ENCODE measurements at places on chromosomes 1 and 21.

DNA sequence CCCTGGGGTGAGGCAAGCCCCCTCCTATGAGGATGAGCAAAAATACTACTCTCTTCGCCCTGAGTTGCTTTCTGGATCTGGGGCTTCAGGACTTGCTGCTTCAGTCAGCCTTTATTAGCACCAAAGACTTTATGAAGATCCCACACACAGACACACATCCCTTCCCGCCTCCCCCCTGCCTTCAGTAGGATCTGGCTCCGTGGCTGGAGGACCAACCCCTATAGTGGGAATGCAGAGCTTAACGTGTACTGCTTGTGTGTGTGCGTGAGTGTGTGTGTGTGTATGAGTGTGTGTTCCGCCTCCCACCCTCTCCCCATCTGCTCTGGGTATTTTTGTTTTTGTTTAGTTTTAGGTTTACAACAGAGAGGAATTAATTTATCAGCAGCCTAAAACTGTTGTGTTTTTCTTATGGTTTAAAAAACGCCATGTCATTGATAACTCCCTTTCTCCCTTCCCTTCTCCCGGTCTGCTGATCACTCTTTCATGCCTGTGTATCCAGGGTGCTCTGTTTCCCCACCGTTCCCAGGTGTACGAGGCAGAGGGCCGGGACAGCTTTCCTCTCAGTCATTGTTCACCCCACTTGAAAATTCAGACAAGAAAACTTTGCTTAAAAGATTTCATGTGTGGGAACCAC is 27.5 kb upstream of the ZFP69B start:
- no peak for DNase-seq

DNA sequence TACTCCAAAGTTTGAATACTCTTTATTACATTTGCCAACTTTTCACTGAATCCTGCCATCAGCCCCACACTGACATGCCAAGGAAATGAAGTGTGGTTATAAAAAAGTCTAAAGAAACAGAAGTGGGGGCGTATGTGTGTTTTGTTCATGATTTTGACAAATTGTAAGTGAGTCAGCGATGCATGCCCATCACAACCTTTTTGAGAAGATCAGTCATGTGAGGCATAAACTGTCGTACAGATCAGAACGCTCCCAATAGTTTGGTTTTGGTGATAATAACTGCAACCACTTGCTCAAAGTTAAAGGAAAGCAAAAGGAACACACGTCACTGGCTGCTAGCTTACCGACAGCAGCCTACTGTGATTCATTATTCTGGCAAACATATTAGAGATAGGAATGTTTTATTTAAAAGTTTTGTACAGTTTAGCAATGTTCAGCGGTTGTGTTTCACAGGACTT is 95.6 kb downstream of the RGS2 start:
- DNase-seq, result no peak

- DNase-seq, result no peak
Observed at GRCh38 chr1:242890192-242890741, 364.8 kb downstream of the CEP170 start.

DNA sequence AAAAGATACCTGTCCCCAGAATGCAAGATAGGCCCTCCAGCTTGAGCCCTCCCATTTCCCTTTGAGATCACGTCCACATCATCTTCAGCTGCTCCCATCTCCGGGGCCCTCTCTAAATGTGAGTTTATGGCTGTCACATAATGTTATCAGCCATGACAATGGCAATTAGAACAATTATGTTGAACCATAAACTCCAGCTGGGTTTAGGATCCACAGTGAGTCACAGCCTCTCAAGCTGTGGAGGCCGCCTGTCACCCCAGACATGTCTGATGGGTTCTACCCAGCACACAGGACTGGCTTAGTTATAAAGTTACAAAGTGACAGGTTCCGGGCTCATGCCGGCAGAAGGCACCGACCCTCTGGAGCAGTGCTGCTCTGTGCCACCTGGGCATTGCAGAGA is 597.3 kb downstream of the PTPRU start:
- DNase-seq, result no peak

- DNase-seq, result no peak
Observed at GRCh38 chr1:69747207-69747606, 179.5 kb downstream of the LRRC7 start.

- peak; percentile 40 for DNase-seq
Observed at GRCh38 chr1:48776393-48777218, at the start of gene BEND5. TSS of gene BEND5 (minus strand) at chr1:48776891. CDS start at chr1:48776831, 60 bp downstream.

- DNase-seq, result no peak
Observed at GRCh38 chr1:66777831-66778230, 23.2 kb downstream of the INSL5 start.

DNA sequence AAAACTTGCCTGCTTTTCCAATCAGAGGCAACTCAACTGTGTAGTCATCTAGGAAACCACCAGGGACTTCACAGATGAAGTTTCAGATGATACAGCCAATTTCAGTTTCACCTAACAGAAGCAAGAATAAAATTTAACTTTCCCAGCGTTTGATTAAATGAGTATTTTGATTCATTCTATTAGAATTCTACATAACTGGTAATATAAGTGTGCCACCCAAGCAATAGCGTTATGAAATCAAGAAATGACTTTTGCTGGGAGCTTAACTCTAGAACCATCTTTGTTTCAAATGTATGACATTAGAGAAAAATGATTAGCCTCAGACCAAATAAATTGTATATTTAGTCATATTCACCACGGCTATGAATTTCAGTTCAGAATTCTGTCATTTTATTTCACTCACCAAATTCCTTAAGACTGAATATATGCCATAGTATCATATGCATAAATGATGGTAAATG is 239.3 kb downstream of the NRIP1 start:
- DNase-seq, result no peak

GRCh38 chr1:243806310-243806709 is 43.7 kb downstream of the AKT3 start:
- DNase-seq, result no peak

GRCh38 chr1:87560601-87561360 is 232.1 kb downstream of the LMO4 start:
- DNase-seq, result no peak

DNA sequence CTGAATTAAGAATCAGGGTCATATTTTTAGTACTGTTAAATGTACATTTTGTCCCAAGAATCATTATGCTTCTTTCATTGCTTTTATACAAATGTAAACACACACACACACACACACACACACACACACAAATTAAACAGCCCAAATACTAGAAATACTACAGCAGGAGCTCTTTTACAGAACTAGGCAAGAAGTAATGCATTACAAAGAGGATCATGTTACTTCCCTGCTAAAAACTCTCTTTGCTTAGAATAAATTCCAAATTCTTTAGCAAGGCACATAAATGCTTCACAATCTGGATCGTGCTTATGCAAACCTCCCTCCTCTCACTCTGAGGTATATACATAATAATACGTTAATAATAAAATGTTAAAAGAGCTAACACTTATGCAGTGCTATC is 720.4 kb upstream of the ADGRL4 start:
- DNase-seq, result no peak

DNA sequence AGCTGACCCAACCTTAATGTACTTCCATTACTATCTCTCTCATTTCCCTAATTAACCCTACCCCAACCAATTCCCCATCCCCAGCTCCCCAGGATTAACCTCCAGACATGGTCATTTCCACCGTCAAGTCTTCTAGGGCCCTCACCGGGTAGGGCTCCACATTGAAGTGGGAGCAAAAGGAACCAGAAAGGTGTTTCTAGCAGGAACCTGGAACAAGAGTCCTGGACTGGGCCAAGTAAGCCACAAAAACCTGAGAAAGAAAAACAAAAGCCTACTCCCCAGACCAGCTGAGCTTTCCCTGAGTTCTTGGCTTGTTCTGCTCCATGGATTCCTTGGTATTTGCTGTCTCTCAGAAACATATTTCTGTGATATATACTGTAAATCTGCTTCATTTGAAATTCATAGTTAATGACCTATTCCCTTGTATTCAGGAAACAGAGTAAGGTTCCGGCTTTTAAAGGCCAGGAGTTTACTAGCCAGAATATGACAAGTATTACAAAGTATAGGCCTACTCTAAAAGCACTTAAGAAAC is 58.4 kb downstream of the SYF2 start:
- no peak for DNase-seq

DNA sequence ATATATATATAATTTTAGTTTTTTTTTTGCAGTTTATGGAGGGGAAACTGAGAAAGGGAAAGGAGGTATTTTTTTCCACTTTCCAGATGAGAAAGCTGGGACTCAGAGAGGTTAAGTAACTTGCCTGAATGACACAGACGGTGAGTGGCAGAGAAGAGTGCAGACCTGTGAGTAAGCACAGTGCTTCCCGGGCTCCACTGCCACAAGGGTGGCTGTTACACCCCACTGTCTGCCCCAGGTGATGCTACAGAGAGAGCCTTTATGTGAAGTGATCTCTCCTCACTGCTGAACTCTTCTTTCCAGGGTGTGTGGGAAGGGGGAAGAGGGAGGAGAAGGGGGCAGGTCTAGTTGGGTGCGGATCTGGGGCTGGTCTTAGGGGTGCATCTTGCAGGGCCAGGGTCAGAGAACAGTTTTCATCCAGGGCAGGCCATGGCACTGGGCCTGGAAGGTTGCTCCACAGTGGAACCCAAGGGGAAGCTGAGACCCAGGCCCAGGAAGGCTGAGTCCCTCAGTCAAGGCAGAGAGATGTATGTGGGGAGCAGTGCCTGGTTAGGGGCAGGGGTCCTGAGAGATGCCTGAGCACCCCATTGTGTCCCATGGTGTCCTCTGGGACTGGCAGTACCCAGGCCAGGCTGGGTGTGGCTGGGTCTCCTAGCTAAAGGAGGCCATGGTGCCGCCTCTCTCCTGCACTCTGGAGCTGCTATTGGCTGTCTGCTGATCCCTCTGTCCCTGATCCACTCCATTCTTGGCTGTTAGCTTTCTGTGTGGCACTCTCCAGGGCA is 357.5 kb downstream of the PTPRU start:
- DNase-seq, result no peak

GRCh38 chr1:99264201-99265021 is at the start of gene PLPPR4:
TSS of gene PLPPR4 (plus strand) at chr1:99264492. CDS start at chr1:99264594, 102 bp downstream.
- DNase-seq, result no peak

DNA sequence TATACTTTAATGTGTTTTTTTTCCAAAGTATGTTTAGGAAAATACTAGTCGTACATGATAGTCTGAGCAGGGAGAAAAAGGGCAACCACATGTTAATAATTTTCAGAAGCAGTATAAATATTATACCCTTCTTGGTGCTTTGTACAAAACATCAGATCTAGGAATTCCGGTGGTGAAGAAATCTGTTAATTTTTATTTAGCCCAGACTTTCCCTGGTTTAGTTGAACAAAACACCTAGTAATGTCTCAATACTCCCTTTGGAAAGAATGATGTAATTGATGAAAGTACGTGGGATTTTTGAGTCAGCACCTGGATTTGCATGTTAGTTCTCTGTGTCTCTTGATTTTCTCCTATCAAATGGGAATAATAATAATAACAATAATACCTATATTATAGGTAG is 38.4 kb upstream of the KCNK2 start:
- no peak for DNase-seq

- no peak for DNase-seq
Observed at GRCh38 chr21:39628385-39628784, 15.6 kb downstream of the B3GALT5 start.

- DNase-seq, result no peak
Observed at GRCh38 chr1:54814126-54814498, 13.0 kb upstream of the TTC22 start.

GRCh38 chr1:222995620-222996309 is 147.3 kb downstream of the TLR5 start:
- no peak for DNase-seq

DNA sequence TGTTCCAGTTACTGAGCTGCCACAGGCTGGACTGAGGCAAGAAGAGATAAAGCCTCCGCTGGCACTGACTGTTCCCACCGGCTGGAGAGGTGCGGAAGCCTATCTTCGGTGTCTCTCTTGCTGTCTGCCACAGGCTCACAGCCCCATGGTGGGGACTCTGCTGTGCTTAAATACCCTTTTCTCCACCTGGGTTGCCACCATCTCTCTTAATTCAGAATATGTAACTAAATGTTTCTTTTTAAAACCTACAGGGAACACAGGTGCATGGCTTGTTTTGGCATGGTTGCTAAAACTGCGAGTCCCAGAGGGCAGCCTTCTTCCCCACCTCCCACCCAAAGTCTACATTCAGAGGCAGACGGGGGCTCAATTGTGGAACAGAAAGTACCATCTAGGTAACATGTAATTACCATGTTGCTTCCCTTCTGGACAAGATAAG is 8.1 kb upstream of the LBR start:
- no peak for DNase-seq

GRCh38 chr1:64171797-64172281 is 31.6 kb upstream of the UBE2U start:
- DNase-seq, result no peak

DNA sequence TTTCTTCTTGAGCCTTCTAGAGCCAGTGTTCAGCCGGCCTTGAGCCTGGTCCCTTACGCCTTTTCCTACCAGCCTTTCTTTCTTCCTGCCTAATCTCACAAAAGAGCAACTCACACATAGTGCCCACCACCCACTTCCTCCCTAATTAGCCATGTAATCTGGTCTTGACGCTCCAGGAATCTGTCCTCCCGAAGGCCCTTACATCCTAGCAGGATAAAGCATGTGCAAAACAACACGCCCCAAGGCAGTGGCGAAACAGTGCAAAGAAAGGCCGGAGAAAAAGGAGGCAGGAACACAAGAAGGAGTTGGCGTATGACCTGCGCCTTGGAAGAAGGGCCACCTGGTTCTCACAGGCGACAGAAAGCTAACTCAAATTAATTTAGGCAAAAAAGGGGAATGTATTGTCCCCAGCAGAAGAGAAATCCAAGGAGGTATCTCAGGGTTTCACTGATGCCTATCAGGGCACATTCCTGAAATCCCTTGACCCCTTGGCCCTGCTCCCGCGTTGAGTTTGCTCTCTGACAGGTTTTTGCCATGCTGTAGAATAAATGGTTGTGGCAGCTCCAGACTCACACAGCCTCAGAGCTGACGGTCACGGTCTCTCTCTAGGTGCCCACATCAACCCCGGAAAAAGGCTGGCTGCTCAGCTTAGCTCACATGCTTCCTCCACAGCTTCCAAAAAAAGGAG is 79.0 kb downstream of the ZNF281 start:
- no peak for DNase-seq

DNA sequence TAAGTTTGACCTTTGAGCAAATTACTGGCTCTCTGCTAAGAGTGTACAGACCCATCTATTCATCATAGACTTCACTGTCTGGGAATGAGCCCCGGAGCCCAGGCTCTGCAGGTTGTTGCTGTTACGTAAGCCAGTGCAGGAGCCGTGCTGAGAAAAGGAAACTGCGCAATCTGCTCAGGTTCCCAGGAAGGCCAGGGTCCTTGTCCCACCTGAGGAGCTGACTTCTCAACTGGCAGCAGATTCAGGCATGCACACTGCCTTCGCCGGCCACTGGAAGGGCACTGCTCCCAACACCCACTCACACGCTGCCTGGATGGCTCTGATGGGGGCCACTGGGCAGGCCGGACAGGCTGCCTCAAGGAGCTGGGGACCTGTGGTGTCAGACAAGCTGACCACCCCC is 19.5 kb downstream of the RCAN1 start:
- no peak for DNase-seq

All from stimulated activated CD8-positive, alpha-beta memory T cell treated with anti-CD3 and anti-CD28 coated beads, Interleukin-12 subunit alpha, Interleukin-12 subunit beta, amount 100 ng/mL, for 4 hours (primary cell).